Breast epithelium (tissue), 4 donors: ENCODE measurements at places on chromosomes 7 and 10. TPM values are rescaled to one million over a fixed set of nuclear protein-coding genes. Genes with fewer than 3 reads are reported as not detected.

GRCh38 chr7:159006610-159007130 lies 138.0 kb downstream of the VIPR2 start:
- no peak for DNase-seq

DNA sequence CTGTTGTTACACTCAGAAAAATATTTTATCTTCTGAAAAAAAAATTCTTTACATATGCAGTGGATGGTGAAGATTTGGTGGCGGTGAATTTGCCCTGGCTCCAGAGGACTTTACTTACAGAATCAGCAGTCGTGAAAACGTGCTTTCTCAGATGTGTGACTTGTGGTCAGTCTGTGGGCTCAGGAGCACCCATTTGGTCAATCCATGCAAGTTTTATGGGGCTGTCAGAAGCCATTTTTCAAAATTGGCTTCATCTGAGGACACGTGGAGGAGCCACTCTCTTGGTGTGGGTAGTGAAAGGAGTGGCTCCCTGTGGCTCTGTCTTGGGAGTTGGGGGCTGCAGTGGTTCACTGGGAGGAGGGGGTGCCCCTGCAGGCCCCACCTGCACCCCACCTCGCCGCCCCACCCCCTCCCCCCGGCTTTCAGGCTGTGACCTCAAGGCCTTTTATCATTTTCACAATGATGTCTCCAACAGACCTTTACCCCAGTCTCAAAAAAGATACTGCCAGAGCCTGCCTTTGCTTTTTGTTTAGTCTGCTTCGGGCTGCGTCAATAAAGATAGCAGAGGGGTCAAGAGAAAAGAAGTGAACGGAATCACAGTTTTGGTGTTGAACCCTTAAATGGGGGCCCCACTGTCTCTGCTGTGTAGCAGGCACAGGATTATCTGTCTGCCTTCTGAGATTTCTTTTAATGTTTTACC lies 137.4 kb downstream of the MGMT start:
- no peak for DNase-seq

DNA sequence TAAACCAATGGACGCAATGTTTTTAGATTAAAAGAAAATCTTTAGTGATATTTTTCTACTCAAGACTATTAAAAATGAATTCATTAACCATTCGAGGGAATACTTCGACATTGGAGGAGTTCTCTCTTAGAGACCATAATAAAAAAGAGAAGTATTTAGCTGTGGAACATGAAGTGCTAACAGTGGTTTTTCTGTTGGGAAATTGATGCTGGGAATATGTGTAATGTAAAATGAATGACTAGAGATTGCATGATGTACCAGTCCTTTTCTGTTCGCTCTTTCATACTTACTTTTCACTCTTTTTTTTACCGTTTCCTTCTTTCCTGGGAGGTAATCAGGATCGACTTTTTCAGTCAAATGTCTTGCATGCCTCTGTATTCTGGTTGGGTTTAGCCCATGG lies 41.3 kb downstream of the ST7 start:
- no peak for DNase-seq

DNA sequence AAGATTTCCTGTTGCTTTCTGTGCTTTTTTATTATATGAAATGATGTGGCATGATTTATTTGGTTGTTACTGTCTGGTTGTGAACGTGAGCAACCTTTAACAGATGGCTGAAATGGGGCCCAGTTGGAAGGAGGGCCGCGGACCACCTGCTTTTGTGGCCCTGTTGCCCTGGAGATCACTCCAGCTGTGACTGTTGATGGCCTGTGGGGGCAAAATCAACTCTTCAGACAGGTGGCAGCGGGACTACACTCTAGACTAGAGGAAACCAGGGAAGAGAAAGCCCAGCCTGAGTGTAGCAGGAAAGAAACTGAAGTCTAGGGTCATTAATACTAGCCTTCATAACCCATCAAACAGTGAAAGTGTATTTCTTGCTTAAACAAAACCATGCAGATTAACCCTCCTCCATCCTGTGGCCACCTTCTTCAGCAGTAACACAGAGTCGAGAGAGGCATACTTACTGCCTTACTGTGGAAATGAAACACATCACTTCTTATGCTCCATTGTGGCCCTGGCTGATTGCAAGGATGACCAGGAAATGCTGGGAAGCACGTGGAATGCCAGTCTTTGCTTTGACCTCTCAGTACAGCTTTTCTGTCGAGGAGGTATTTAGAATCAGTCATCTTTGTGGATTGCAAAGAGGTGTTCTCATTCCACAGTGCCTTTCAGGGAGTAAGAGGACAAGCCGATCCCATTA lies 80.5 kb downstream of the CCNY start:
- no peak for DNase-seq

GRCh38 chr7:153386556-153386955 lies 627.0 kb downstream of the ACTR3B start:
- no peak for DNase-seq

GRCh38 chr10:64976150-64976549 lies 1454.9 kb downstream of the REEP3 start:
- no peak for DNase-seq

GRCh38 chr10:67262675-67263074 lies 336.8 kb downstream of the LRRTM3 start:
- DNase-seq: no peak

GRCh38 chr7:45086331-45087065 lies 2.3 kb downstream of the NACAD start:
- no peak for DNase-seq

Gene ANKRD61
- total RNA-seq: not detected

Gene EGR2
- total RNA-seq: 9.2 TPM

Gene ITPRID1
- 1.6 TPM for total RNA-seq
